ENCODE measurements at places on chromosomes 2 and 18.

- no peak for DNase-seq
Observed at GRCh38 chr2:125386074-125386473, 1269.9 kb upstream of the GYPC start.

- no peak for DNase-seq
Observed at GRCh38 chr2:66464930-66465637, 30.2 kb downstream of the MEIS1 start.

GRCh38 chr2:216802516-216803215 is 57.2 kb downstream of the TNP1 start:
- no peak for DNase-seq

DNA sequence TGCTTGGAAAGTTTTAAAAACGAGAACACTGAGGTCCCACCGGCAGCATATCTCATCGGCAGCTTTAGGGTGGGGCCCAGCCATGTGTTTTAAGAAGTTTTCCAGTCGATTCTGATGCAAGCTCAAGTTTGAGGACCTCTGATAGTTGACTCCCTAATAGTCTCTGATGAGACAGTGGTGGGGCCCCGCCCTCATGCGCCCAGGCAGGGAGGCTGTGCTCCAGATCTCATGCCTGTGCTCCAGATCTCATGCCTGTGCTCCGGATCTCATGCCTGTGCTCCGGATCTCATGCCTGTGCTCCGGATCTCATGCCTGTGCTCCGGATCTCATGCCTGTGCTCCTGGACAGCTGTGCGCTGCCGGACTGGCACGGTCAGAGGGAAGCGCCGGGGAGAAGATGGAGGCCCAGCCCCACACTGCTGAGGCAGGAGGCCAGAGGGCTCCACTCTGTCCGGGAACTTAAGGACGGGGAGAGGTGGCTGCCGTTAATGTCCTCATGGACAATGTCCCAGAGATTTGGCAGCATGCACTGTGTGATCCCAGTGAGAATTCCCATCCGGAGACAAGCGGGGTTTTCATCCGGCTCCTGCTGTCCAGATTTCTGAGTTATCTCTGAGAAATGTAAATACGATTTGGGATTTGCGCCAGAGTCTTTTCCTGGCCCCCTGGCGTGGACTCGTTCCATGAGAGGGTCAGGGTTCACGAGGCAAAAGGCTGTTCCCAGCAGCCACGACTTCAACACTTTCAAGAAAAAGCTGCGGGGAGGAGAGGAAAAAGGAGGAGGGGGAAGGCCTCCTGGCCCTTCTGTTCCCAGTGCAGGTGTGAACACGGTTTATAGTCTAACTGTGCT is 9.4 kb upstream of the COLEC11 start:
- no peak for DNase-seq

GRCh38 chr2:124609667-124610066 is 584.6 kb downstream of the CNTNAP5 start:
- DNase-seq: no peak

DNA sequence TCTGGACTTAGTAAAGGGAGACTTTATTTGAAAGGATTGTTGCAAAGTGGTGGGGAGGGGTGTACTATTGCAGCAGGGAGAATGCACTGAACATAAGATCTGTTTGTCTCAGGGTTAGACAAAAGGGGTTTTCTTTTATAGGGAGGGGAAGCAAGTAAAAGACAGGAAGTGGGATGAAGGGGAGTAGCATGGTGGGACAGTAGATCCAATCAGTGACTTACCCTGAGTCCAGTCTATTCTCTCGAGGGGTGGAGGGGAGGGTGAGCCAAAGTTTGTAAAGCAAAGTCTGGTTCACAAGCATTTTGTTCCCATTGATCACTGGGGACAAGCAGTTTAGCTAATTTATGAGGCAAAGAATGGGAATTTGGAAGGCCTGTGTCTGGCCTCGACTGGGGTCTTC is 35.0 kb upstream of the CYP27C1 start:
- DNase-seq: no peak

Data from stimulated activated CD8-positive, alpha-beta memory T cell treated with anti-CD3 and anti-CD28 coated beads, Interleukin-15, amount 100 ng/mL, for 1 hour (primary cell).